ENCODE measurements at places on chromosomes 3 and 15. TPM values are rescaled to one million over a fixed set of nuclear protein-coding genes. Genes with fewer than 3 reads are reported as not detected.

GRCh38 chr3:178618197-178618596, 82.0 kb downstream of the KCNMB2 start:
- no peaks in the 10 kb centered on the region for H3K36me3 ChIP-seq
- no peaks in the 10 kb centered on the region for H3K27me3 ChIP-seq
- H3K4me1 ChIP-seq, result no peaks in the 10 kb centered on the region
- no peak overlapping the region for H3K27ac ChIP-seq
- DNase-seq, result no peak
- no peak overlapping the region for H3K4me3 ChIP-seq

- no peaks in the 10 kb centered on the region for H3K27me3 ChIP-seq
- no peaks in the 10 kb centered on the region for H3K36me3 ChIP-seq
- no peak for DNase-seq
- H3K27ac ChIP-seq, result no peak overlapping the region
Measured at GRCh38 chr3:61043156-61043555, 208.1 kb downstream of the FHIT start.

- H3K27ac ChIP-seq, result peak overlapping the region; percentile 64
- H3K27me3 ChIP-seq, result no peaks in the 10 kb centered on the region
- H3K4me3 ChIP-seq, result no peak overlapping the region
- peak; percentile 64 for DNase-seq
- peaks cover 27% of the 10 kb centered on the region for H3K36me3 ChIP-seq
- peaks cover 18% of the 10 kb centered on the region for H3K4me1 ChIP-seq
Measured at GRCh38 chr15:72237029-72237852, 6.3 kb upstream of the PKM start.

- H3K4me3 ChIP-seq, result no peak overlapping the region
- H3K27ac ChIP-seq, result no peak overlapping the region
- H3K4me1 ChIP-seq, result no peaks in the 10 kb centered on the region
- peak; percentile 5 for DNase-seq
Measured at GRCh38 chr3:127050733-127051132, 67.8 kb downstream of the PLXNA1 start.

GRCh38 chr15:72554471-72555425, 80.6 kb downstream of the ARIH1 start:
- H3K4me3 ChIP-seq, result no peak overlapping the region
- H3K36me3 ChIP-seq, result no peaks in the 10 kb centered on the region
- no peak overlapping the region for H3K27ac ChIP-seq
- no peak for DNase-seq

GRCh38 chr3:38500688-38501417, 4.7 kb downstream of the EXOG start:
- H3K4me1 ChIP-seq, result peaks cover 19% of the 10 kb centered on the region
- peaks cover 49% of the 10 kb centered on the region for H3K36me3 ChIP-seq
- no peaks in the 10 kb centered on the region for H3K27me3 ChIP-seq
- H3K27ac ChIP-seq, result no peak overlapping the region
- H3K4me3 ChIP-seq, result no peak overlapping the region

GRCh38 chr3:194879126-194879877, 193.6 kb downstream of the FAM43A start:
- H3K27ac ChIP-seq, result peak overlapping the region; percentile 63
- H3K27me3 ChIP-seq, result no peaks in the 10 kb centered on the region
- no peaks in the 10 kb centered on the region for H3K36me3 ChIP-seq
- no peak for DNase-seq

DNA sequence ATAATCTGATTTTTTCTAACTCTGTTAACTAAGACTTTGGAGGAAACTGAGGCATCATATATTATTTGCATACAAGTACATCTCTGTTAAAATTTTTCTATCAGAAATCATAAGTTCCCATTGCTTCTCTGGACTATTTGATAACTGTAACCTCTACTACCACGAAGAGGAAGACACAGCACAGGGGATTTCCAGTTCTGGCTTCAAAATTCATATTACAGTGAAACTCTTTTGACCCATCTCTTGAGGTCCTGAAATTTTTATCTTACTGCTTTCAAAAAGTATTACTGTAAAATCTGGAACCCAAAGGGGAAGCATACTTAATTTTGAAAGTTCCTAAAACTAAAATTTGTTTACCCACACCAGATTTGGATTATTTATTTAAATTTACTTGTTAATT, 4.2 kb downstream of the PLSCR1 start:
- peak overlapping the region; percentile 83 for H3K27ac ChIP-seq
- peaks cover 7% of the 10 kb centered on the region for H3K4me1 ChIP-seq
- H3K27me3 ChIP-seq, result peaks cover 5% of the 10 kb centered on the region
- DNase-seq, result no peak
- H3K36me3 ChIP-seq, result no peaks in the 10 kb centered on the region

DNA sequence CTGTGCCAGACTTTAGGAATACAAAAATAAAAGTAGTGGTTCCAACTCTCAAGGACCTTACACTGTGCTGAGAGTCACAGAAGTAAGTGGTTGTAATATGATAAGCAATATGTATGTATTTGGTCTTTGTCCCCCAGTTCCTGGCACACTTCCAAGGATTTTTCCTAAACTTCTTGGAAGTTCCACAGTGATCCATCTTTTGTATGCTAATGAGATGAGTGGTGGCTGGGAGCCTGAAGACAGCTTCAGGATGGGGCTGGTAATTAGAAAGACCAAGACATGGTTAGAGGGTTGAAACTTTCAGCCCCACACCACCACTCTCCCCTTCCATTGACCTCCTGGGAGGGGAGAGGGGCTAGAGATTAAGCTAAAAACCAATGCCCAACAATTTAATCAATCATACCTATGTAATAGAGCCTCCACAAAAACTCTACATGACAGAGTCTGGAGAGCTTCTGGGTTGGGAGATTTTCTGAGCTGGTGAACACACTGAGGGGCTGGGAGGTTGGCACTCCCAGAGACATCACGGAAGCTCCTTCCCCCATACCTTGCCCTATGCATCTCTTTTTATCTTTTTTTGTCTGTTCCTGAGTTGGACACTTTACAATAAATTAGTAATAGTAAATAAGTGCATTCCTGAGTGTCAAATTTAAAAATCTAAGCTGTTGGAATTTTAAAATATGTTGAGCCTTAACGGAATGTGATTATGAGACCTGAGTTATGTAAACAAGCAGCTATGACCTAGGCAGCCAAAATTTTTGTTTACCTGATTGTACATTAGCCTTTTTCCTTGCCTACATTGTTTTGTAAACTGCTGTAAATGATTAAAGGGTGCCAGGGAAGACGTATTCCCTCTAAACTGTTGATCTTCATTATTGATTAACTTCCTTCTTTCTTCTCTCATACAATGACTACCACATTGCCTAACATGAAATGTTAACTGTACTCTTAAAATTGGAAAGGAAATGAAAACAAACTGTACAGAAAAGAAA, 24.3 kb downstream of the CD200R1L start:
- no peak for DNase-seq
- no peaks in the 10 kb centered on the region for H3K4me1 ChIP-seq
- no peaks in the 10 kb centered on the region for H3K36me3 ChIP-seq
- no peak overlapping the region for H3K27ac ChIP-seq
- H3K27me3 ChIP-seq, result no peaks in the 10 kb centered on the region
- H3K4me3 ChIP-seq, result no peak overlapping the region

- H3K27ac ChIP-seq, result peak overlapping the region; percentile 91
- no peaks in the 10 kb centered on the region for H3K36me3 ChIP-seq
- H3K27me3 ChIP-seq, result no peaks in the 10 kb centered on the region
- no peak for DNase-seq
- H3K4me1 ChIP-seq, result peaks cover 86% of the 10 kb centered on the region
Measured at GRCh38 chr15:92914768-92915221, 14.7 kb downstream of the CHD2 start.

- no peaks in the 10 kb centered on the region for H3K4me1 ChIP-seq
- no peaks in the 10 kb centered on the region for H3K36me3 ChIP-seq
- DNase-seq, result no peak
- no peak overlapping the region for H3K4me3 ChIP-seq
- H3K27me3 ChIP-seq, result peaks cover 10% of the 10 kb centered on the region
Measured at GRCh38 chr15:73386238-73386637, 17.5 kb upstream of the HCN4 start.

GRCh38 chr3:160779040-160779439, 23.0 kb downstream of the PPM1L start:
- no peaks in the 10 kb centered on the region for H3K36me3 ChIP-seq
- peak overlapping the region; percentile 4 for H3K27ac ChIP-seq
- no peaks in the 10 kb centered on the region for H3K27me3 ChIP-seq
- no peak overlapping the region for H3K4me3 ChIP-seq
- DNase-seq, result no peak
- H3K4me1 ChIP-seq, result peaks cover 57% of the 10 kb centered on the region

DNA sequence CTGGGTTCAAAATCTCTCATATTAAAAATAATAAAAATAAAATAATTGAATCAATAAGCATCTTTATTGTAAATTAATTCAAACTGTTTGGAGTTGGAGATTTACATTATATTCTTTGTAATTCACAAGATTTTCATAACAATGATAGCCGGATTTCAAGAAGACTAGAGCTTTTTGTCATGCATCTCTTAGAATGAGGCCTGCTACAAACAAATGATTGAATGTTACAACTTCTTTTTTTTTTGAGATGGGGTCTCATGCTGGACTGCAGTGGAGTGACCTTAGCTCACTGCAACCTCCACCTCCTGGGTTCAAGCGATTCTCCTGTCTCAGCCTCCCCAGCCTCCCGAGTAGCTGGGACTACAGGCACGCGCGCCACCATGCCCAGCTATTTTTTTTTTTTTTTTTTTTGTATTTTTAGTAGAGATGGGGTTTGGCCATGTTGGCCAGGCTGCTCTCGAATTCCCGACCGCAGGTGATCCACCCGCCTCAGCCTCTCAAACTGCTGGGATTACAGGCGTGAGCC, 3.5 kb downstream of the SLTM start:
- no peak overlapping the region for H3K4me3 ChIP-seq
- peak overlapping the region; percentile 99 for H3K27ac ChIP-seq
- H3K4me1 ChIP-seq, result peaks cover 29% of the 10 kb centered on the region

- H3K36me3 ChIP-seq, result no peaks in the 10 kb centered on the region
- DNase-seq, result no peak
- peaks cover 44% of the 10 kb centered on the region for H3K4me1 ChIP-seq
- H3K4me3 ChIP-seq, result no peak overlapping the region
Measured at GRCh38 chr3:11381563-11381962, 109.4 kb downstream of the ATG7 start.

- peak overlapping the region; percentile 84 for H3K4me3 ChIP-seq
- H3K4me1 ChIP-seq, result peaks cover 25% of the 10 kb centered on the region
- no peaks in the 10 kb centered on the region for H3K27me3 ChIP-seq
- H3K36me3 ChIP-seq, result peaks cover 8% of the 10 kb centered on the region
- H3K27ac ChIP-seq, result peak overlapping the region; percentile 87
- no peak for DNase-seq
Measured at GRCh38 chr15:40325188-40325587, 1.7 kb downstream of the INAFM2 start.

- no peak for DNase-seq
- no peak overlapping the region for H3K27ac ChIP-seq
- no peaks in the 10 kb centered on the region for H3K36me3 ChIP-seq
- H3K4me1 ChIP-seq, result no peaks in the 10 kb centered on the region
- H3K4me3 ChIP-seq, result no peak overlapping the region
- no peaks in the 10 kb centered on the region for H3K27me3 ChIP-seq
Measured at GRCh38 chr3:89246326-89246725, 138.9 kb downstream of the EPHA3 start.

Gene WNT5A
- total RNA-seq, result 2.0 TPM

Gene TEX55
- total RNA-seq, result not detected

Gene PRR20G
- not detected for total RNA-seq

All from gastrocnemius medialis (tissue), 4 donors.